ENCODE measurements at places on chromosomes 2 and 18.

DNA sequence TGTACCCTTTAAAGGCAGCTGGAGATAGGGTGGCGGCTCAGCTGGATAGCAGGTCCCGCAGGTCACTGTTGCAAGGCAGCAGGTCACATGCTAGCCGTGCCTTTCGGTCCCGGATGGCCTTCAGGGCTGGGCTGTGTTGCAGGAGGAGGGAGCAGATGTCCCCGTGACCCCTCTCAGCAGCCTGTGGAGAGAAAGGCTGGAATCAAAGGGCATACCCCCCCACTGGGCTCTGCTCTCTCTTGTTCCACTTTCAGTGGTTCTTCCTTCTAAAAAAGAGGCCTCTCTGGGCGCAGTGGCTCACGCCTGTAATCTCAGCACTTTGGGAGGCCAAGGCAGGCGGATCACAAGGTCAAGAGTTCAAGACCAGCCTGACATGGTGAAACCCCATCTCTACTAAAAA is 4.4 kb upstream of the ANKRD23 start:
- DNase-seq = no peak

DNA sequence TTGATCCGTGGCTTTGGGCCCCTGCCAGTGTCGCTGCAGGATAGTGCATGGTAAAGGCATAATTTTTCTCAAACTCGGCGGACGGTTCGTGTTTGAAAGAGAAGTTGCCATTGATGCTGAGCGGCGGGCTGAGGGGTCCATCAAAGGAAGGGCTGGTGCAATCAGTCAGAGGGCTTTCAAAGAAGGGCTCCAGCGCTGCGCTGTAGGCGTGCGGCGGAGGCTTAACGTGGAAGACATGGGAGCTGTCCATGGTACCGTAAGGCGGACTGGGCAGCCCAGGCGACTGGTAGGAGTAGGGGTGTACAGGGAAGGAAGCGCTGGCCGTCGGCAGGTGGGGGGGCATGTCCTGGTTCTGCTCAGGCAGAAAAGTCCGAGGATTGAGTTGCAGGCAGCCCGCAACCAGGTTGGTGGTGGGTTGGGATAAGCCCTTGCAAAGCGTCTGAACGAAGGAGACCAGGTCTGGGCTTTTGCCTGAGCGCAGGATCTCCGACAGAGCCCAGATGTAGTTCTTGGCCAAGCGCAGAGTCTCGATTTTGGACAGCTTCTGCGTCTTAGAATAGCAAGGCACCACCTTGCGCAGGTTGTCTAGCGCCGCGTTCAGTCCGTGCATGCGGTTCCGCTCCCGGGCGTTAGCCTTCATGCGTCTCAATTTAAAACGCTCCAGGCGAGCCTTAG is 2.3 kb downstream of the NEUROD1 start:
- peak; percentile 87 for DNase-seq

DNA sequence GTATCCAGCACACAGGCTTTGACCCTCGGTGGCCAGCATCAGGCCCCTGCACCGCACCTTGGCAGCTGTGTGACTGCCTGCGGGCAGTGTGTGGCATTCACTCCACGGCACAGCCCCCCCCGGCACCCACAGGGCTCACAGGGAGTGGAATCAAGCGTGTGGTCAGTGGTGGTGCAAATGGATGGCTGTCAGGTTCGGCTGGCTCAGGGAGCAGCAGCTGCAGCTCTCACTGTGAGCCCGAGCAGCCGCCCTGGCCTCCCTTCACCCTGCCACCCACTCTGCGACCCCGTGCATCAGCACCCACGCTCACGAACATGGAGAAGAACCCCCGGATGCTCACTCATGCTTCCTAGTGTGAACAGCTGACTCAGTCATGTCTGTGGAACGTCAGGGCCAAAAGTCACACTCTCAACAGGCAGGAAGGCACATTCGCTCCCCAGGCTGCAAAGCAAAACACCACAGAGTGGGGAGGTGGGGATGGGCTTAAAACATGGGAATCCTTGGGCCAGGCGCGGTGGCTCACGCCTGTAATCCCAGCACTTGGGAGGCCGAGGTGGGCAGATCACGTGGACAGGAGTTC is 41.5 kb upstream of the GPC1 start:
- DNase-seq = no peak

DNA sequence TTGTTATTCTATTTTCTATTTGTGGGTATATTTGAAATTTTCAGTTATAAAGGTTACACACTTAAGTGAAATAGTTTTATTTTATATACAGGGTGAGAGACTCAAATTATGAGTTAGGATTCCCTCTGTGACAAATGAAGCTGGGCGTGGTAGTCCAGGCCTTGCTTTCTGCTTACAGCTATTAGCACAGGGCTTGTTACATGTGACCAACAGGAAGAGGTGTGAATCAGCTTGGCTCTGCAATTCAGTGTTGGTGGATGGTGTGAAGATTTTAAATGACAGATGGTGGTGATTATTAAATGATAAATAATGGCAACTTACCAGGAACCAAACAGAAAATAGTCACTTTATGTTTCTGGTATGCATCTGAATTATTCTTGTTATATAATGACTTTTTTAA is 64.4 kb upstream of the NOSTRIN start:
- DNase-seq = no peak

- no peak for DNase-seq
These were observed 174.6 kb downstream of the ZNF385B start for GRCh38 chr2:179686718-179687342.

- no peak for DNase-seq
These were observed 261.7 kb upstream of the SLC14A2 start for GRCh38 chr18:45353530-45353929.
